ENCODE measurements at places on chromosomes 6 and 20.

DNA sequence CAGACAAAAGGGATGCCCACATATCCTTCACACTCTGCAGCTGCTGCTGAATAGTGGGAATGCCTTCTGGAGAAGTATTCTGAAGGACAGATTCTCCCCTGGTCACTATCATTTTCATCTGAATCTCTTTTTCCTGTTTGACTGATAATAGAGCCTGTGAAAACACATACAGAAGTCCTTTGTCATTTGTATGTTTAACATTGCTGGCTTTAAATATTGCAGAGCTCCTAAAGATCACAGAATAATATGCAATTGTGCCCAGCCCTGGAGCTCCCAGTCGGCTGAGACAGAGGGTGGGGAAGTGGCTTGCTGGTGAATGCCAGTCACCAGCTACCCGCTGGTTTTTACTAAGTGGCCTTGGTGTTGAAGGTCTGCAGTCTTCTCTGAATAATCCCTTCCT, 272.3 kb downstream of the SYNE1 start:
- no peak for DNase-seq

DNA sequence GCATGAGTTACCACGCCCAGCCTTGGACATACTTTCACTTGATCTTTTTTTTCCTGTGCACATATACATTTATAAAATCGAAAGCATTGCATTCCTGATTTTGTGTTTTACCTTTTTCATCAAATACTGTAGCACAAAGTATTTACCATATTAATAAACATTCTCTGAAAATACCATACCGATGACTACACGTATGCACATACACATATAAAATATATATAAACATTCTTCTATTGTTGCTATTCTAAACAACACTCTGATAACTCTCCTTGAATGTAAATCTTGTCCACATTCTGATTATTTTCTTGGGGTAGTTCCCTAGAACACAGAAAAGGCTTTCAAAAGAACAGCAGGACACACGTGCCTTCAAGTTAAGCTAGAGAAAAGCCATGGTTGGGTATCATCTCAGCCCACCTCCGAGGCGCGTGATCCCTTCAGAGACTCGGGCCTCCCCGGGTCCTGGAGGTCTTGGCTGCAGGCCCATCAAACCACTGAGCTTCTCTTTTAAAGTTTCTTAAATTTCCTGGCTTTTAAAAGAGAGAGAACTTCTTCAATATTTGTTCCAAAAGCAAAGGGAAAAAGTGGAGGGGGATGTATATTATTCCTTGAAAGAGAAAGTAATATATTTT, 198.1 kb downstream of the MYLK4 start:
- DNase-seq: no peak

GRCh38 chr20:42366626-42367025, 748.4 kb upstream of the CHD6 start:
- no peak for DNase-seq

DNA sequence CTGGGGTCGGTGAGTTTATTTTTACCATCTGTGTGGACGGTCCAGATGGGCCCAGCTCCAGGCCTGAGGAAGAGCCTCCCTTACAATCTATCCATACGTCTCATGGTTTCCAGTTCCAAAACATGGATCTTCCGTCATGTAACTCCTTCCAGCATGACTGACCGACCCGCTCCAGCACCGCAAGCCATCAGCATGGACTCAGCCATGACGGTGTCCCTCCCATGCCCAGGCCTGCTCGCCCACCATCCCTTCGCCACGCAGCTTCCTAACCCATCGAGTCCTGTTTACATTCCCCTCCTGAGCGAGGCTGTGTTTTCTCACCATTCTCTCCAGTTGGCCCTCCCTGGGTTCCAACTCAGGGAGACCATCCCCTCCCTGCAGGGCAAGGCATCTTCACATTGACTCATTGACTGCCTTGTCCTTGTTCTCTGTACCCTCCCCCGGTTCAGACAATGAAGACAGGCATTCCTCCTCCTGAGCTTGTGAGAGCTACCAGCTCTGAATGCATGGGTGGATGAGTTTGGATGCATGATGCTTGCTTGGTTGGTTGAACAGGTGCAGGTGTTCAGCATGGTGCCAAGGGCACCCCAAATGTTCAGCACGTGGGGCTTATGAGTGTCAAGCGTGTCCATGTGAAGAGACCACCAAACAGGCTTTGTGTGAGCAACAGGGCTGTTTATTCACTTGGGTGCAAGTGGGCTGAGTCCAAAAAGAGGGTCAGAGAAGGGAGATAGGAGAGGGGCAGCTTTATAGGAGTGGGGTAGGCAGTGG, 235.8 kb downstream of the SMOC2 start:
- no peak for DNase-seq

DNA sequence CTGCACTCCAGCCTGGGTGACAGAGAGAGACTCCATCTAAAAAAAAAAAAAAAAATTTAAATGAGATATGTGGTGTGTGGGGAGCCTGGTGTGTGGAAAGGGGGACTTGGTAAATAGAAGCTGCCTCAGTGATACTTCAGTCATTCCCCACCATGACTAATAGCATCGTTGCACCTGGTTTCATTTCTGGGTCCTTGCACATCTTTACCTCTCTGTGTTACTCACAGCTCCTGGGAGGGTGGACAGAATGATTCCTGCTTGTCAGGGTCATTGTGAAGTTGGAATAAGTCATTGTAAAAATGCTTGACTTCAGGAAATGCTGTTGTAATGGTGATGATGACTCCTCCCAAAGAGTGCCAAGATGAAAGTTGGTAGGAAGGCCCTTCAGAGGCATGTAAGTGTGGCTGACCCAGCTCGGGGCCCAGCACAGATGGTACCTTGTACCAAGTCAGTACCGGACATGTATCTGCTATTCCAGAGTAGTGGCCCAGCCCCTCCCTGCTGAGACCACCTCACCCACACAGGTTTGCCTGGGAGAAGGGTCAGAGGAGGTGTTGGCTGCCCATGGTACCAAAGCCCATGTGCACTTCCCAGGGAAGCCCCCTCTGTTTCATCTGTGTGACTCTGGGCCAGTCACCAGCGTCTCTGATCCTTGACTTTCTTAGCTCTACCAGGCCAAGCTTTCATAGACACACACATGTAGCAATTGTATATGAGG, 48.4 kb downstream of the PLAGL2 start:
- DNase-seq: no peak

- no peak for DNase-seq
Measured at GRCh38 chr6:145047891-145048290, 687.4 kb downstream of the EPM2A start.

DNA sequence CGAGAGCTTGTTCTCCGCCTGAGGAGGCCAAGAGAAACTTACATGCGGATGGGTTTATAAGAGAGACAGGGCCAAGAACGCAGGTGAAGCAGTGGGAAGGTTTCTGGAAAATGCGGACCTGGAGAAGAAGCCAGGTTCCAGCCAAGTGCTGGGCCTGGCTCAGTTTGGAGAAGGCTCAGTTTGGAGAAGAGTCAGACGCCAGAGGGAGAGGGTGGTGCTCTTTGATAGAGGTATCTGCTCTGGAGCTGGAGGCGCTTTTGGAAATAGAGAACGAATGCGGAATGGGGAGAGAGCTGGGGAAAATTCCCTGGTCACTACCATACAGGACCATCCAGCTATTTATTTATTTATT, 753 bp downstream of the RSPH9 start:
- DNase-seq: no peak

DNA sequence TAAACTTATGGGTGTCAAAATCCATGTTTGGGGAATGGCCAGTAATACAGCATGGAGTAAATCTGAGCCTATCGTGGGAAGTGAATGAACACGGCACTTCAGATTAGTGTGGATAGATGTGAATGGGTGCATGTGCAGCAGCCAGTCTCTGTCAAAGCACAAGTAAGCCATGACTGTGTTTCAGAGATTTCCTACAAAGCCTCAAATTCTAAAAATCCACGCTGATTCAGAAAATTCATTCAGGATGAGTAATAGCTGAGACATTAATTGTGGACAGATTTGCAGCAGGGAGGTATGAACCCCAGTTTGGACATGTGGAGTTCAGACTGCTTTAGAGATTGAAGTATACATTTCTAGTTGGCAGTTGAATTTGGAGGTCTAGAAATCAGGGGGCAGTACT, 115.1 kb downstream of the QKI start:
- DNase-seq: no peak

- no peak for DNase-seq
Measured at GRCh38 chr6:149940672-149940982, 1.2 kb upstream of the ULBP2 start.

GRCh38 chr6:27157459-27158315, 89.8 kb upstream of the PRSS16 start:
- DNase-seq: peak; percentile 87

- no peak for DNase-seq
Measured at GRCh38 chr6:157575436-157576145, 194.6 kb downstream of the ZDHHC14 start.

Measured in activated CD4-positive, alpha-beta T cell treated with anti-CD3 and anti-CD28 coated beads, Interleukin-2, amount 50 U/mL, for 1 hour (primary cell).